ENCODE measurements at places on chromosomes 11 and 22.

DNA sequence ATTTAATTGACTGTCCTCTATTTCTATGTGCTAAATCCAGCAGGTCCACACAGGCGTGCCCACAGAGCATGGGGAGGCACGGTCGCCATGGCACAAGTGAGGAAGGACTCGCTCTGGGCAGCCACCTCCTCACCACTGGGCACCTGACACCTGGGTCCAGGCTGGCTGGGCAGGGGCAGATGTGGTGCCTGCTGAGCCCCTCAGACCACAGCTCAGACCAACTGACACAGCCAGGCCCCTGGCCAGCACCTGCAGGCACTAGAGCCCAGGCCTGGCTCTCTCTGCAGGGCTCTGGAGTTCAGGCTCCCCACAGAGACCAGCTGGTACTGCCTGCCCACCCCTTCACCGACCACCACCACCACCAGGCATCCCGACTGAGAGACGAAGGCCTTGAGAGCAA lies 27.9 kb downstream of the LINC01488 start:
- DNase-seq: no peak

- DNase-seq: no peak
Measured at GRCh38 chr11:113856966-113857759, 18.2 kb downstream of the USP28 start.

- no peak for DNase-seq
Measured at GRCh38 chr22:42025421-42025820, 26.8 kb downstream of the WBP2NL start.

- no peak for DNase-seq
Measured at GRCh38 chr11:131811383-131811782, 441.0 kb downstream of the NTM start.

DNA sequence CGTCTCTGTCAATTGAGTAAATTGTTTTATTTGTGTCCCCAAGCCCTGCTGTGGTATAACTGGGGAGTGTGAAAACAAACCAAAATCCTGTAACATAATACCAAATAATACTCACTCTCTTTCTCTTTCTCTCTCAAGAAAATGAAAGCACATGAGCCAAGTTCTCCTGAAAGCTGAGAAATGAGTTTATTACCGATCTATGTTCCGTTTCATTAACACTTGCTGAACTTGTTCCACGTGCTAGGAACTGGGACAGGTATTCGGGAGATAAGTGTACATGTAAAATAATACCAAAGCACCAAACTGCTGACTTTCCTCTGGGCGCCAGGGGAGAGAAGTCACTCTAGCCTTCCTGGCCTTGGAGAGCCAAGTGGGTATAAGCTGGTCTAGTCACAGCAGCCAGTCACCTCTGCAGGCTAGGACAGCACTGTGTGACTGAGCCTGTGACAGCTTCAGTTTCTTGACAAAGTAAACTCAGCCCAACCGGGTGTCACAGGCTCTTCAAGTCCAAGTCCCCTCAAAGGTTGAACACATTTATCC lies 23.1 kb downstream of the CD6 start:
- no peak for DNase-seq

DNA sequence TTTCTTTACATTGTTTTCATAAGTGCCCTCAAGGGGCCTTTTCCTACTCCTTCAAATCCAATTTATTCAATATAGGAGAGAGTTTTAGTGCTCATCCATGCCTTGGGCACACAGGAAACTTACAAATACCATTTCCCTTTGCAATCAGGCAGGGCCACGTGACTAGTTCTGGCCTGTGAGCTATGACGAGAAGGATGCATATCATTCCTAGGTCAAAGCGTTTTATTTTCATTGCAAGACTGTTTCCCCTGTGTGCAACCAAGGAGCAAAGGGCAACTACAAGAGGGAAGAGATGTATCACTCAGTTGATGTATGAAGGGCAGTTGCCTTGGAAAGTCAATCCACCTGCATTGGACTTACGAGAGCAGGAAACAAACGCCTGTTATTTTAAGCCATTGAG lies 1.9 kb upstream of the TRAF6 start:
- no peak for DNase-seq
